Stimulated activated CD8-positive, alpha-beta memory T cell treated with anti-CD3 and anti-CD28 coated beads, Interleukin-4, amount 100 ng/mL, for 24 hours (primary cell): ENCODE measurements at places on chromosomes 2 and 18.

DNA sequence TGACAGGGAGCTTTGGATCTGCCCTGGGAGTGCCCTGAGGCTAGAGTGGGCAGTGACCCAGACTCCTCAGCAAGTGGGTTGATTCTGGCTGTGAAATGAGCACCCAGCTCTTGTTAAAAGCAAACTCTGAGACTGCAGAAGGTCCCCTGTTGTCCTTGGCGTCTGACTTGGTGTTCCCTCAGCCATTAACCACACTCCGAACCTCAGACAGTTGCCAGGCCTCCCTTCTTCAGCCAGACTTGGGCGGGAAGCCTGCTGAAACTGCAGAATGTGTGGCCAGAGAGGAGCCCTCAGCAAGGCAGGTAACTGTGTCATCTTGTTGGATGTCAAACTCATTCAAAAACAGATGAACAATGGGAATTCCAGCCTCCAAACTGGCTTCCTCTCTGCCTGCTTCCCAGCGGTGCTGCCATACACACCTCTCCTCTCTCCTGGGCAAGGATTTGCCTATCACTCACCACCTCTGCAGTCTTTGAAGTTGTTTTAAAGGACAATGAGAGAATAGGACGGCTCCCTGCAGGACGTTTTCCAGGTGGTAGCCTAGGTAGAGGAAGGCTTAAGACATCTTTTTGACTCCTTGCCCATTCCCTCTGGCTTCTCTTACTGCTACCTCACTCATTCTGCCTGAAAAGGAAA lies 38.9 kb upstream of the B3GNT2 start:
- no peak for DNase-seq

DNA sequence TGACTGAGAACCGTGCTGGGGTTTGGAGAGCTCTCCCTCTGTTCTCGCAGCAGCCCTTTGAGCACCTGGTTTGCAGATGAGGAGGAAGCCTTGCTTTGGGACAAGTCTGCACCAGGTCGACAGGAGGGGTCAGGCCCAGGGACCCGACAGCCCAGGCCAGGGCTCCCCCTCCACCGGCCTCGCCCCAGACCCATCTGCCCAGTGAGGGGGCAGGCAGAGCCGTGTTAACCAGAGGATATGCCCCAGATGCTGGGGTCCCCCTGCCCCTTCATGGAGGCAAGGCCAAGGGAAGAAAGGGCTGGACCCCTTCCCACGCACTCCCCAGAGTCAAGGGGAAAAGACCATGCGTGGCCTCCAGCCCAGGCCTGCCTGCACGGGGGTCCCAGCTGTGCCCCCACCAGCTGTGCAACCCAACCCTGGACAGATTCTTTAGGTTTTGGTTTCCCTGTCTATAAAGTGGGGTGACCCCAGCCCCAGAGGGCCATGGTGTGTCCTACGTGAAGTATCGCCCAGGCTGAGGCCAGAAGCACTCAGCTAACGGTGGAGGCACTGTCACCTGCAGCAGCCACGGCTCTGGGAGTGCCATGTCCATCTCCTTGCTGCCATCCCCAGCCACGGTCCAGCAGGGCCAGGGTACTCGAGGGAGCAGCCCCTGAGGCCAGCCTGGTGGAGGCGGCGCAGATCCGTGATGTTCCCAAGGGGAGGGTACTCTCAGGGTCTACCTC lies 4.8 kb upstream of the SNED1 start:
- no peak for DNase-seq

GRCh38 chr2:134261398-134262131 lies 7.7 kb downstream of the MGAT5 start:
- no peak for DNase-seq

GRCh38 chr2:16931441-16931840 lies 265.8 kb upstream of the CYRIA start:
- no peak for DNase-seq

DNA sequence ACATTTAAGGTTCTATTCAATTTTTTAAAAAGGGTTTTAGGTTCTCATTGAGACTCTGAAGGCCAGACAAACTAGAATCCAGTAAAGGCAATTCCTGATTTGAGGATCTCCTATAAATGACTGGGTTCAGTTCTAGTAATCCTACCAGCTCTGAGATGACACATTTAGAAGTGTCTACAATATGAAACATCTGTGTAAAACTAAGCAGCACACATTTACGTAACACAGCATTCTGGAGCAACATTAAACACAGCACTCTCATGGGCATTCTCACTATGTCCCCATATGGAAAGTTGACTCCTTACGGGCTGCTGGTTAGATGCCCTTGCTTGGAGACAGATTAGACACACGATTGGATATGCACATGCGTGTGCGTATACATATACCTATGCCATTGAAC lies 114.4 kb downstream of the ZNF385B start:
- no peak for DNase-seq

- no peak for DNase-seq
These were observed 134.7 kb downstream of the MSTN start for GRCh38 chr2:189927823-189928222.

GRCh38 chr2:8612734-8613179 lies 69.1 kb upstream of the ID2 start:
- no peak for DNase-seq

DNA sequence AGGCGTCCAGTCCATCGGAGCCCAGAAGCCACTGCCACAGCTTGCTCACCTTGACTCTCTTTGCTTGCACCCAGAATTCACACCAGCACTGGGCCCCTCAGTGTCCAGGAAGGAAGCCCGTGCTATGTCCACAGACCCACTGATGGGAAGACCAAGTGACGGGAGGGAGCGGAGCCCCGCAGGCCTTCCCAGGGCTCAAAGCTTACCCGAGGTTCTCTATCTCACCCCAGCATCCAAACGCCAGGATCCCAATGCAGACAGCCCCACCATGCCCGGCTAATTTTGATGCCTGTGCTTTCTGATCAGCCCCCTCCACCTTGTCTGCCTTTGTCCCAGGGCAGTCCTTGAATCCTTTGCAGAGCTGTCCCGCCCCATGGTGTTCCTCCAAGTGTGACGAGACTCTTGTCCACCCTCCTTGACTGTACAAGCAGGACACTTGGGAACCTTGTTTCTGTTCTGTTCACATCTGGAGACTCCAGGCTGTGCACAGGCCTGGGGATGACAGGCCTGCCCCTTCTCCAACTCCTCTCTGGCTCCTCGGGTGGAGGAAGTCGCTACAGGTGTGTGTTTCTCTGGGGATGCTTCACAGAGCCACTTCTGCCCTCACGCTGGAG lies 12.0 kb downstream of the NPPC start:
- DNase-seq: no peak

DNA sequence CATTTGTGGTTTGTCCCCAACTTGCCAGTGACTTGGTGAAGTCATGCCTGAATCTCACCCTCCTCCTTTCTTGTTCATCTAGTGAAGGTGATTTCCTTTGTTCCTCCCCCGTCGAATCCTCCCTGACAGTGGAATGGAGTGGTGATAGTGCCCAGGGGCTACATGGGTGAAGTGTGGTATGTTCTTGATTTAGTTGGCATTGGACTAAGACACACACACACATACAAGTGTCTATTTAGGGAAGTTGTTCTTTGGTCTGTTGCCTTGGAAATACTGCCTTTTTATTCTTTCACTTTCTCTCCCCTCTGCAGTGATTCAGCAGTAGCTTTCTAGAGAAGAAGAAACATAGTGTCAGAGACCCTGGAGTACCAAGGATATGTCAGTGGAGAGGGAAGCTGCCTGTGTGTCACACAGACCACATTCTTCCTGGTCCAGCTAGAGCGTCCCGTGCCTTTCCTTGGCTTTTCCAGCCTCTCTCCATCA lies 10.9 kb downstream of the INPP4A start:
- DNase-seq: no peak

- no peak for DNase-seq
These were observed 476.3 kb downstream of the SOX11 start for GRCh38 chr2:6168485-6168884.

GRCh38 chr2:159450180-159450579 lies 163.7 kb upstream of the WDSUB1 start:
- DNase-seq: no peak

- no peak for DNase-seq
These were observed 78.3 kb downstream of the MBP start for GRCh38 chr18:77054288-77054605.

DNA sequence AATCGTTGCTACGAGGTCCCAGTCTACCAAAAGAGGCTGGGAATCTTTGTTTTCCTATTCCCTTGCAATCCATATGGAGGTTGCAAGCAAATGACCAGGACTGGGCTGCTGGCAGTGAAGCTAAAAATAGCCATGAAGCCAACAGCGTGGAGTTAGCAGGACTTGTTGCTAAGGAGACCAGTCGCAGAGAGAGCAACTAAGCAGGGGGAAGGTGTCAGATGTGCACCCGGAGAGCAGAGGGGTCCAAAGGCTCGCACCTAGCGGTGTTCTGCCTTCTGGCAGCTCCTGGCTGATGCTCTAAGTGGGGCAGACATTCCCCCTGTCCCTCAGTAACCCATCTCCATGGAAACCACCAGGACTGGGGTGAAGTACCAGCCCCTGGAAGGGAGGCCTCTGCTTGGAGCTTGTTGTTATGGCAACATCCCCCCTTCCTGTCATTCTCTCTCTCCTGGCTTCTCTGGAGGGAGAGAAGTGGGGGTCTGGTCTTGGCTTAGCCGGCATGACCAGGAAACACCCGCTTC lies 84.6 kb downstream of the DNMT3A start:
- DNase-seq: no peak

- no peak for DNase-seq
These were observed 59.2 kb downstream of the TWIST2 start for GRCh38 chr2:238906936-238907716.

- DNase-seq: no peak
These were observed 19.5 kb downstream of the LIPG start for GRCh38 chr18:49581371-49581770.

DNA sequence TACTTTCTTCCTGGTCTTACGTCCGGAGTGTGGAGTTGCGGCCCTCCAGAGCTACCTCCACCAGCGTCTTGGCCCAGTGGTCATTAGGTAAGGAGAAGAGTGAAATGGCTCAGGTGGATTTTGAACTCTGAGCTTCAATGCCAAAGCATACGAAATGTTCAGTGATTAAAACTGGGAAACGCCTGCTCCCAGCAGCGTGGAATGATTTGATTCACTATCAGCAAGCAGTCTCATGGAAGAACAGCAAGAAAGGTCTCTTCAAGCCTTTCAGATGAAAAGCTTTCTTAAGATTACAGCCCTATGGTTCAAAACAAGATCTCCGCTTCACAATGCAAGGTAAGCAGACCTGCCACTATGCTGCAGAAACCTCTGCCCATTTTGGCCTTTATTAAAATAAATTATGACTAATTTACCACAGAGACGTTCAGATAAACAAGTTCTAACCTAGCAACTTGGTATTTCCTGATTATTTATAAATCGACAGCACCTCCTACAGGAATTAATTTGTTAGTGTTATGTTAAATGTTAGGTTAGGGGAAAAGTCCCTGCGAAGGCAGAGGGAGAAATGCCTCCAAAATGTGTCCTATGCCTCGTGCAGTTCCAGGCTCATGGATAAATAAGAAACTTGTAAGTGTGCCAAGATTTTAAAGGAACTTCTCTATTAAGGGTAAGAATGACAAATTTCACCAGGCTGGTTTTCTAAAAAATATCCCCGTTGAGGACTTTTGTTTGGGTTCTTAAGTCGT lies 10.1 kb downstream of the SP9 start:
- DNase-seq: no peak

DNA sequence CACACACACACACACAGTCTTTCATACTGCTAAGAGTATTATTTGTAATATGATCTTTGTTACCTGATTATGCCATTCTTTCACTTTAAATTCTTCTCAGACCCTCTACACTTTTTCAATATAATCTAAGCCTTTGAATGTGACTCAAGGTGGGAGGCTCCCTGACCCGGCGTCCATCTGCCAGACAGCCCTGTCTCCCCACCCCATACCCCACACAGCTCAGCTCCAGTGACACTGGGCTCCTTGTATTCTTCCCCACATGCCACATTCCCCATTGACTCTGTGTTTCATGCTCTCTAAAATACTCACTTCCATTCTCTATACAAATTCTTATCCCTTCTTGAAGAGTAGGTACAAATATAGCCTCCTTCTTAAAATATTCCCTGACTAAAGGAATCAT lies 442.2 kb downstream of the TGIF1 start:
- no peak for DNase-seq

- no peak for DNase-seq
These were observed 271.4 kb upstream of the HDAC4 start for GRCh38 chr2:239671916-239672849.

DNA sequence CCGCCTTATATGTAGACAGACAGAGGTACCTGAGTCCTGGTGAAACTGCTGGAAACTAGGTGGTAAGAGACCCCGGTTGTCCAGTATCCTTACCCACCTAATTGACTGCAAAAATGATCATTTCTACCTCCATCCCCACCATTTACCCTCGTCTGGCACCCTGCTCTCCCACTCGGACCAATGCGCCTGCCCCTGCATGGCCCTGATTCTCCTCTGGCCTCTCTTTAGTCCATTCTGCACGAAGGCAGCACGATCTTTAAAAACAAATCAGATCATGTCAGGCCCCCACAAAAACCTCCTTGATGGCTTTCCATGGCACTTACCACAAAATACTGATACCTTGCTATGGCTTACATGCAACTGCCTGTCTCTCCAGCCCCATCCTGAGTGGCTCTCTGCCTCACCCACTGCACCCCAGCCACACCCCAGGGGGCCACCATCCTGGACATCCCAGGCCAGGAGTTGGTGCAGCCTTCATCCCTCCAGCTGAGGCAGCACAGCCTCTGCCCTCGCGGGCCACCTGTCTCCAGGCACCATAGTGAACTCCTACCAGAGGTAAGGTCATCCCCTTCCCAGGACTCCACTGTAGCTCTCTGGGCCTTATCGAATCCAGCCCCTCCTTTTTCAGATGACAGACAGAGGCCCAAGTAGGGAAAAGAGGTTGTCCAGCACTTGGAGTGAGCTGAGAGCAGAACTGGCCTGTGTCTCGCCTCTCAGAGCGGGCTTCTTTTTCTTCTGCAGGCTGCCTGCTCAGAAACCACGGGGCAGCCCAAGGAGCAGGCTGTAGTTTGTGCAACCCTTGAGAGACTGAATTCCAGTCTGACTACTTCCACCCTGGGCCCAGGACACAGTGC lies 12.3 kb upstream of the CIB4 start:
- no peak for DNase-seq
